Right forelimb (tissue), 1 donor: ENCODE measurements at places on chromosomes 13 and 19.

DNA sequence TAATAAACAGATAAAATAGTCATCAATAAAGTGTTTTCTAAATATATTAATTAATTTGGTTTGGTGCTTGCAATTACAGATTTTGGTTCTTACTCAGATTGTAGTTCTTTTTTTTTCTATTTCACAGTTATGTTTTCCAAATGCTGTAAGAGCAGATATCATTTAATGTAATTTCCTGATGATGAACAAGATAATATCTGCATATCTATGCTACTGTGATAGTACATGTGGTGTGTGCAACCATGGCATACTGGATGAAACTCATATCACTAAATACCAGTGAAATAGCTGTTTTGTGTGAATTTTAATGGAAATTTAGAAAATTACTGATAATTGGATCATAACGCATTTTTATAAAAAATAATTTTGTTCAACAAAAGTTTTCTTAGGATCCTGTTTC lies 88.8 kb upstream of the MAB21L1 start:
- no peak for DNase-seq

DNA sequence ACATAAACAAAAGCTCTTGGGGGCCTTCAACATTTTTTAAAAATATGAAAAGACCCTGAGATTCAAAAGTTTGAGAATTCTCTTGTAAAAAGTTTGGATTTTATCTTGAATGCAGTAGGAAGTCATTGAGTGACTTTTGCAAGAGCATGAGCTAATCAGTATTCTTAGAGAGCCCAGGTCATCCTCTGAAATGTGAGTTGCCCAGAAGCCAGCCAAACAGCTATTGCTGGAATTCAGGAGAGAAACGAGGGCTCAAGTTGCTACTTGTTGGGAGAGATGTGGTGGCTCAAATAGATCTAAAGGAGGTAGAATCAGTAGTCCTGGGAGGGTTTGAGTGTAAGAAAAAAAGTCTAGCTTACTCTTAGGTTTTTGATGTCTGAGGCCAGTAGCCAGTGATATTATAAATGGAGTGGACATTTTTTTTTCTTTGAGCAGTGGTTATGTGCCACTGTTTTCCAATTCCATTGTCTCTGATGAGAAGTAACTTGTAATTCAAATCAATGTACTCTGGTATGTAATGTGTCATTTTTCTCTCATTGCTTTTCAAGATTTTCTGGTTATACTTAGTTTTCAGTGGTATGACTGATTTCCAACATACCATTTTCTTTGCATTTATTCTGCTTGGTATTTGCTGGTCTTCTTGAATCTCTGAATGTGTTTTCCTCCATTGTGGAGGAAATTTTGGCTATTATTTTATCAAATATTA lies 30.7 kb downstream of the LMO7 start:
- no peak for DNase-seq

GRCh38 chr13:20702915-20703779 lies at the start of gene IL17D:
Gene IL17D, plus strand, starts transcription at chr13:20703699. Its CDS starts 303 bp downstream, at chr13:20704002.
- DNase-seq = peak; percentile 81

DNA sequence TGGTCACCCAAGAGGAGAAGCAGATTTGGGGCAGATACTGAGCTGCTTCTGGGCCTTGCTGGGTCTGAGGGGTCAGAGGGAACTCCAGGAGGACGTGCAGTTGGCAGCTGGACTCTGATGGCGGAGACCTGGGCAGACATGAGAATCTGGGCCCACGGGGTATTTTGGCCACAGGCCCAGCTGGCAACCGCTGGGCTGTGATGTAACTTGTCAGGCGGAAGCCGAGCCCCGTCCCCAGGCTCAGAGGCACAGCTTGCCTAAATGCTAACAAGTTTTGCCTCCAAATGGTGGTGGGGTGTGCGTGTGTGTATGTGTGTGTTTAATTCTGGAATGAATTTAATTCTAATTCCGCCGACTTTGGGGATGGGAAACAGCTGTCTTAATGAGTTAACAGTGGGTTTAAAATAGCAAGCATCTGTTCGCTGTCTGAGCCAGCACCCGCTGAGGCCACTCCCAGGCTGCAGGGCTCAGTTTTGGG lies 11.6 kb downstream of the ZNRF4 start:
- DNase-seq = peak; percentile 60

DNA sequence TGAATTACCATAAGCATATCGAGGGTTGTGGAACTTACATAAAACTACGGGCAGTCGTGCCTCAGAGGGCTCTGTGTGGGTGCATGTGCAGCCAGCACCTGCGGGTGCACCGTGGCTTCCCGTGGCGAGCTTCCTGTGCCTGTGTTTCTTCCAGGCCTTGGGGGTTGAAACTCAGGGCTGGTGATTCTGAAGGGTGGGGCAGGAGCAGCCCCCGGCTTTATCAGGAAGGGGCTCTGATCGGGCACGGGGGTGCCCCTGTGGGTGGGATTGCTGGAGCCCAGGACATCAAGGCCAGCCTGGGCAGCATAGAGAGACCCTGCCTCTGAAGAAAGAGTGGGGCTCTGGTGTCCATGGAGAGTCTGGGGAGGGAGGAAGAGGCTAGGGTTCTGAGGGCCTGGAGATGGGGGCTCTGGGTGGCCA lies 11.1 kb downstream of the ATP4B start:
- no peak for DNase-seq

- no peak for DNase-seq
Observed at GRCh38 chr13:35856084-35856483, 275.1 kb downstream of the DCLK1 start.

GRCh38 chr13:108915095-108915633 lies 285.8 kb downstream of the MYO16 start:
- no peak for DNase-seq

DNA sequence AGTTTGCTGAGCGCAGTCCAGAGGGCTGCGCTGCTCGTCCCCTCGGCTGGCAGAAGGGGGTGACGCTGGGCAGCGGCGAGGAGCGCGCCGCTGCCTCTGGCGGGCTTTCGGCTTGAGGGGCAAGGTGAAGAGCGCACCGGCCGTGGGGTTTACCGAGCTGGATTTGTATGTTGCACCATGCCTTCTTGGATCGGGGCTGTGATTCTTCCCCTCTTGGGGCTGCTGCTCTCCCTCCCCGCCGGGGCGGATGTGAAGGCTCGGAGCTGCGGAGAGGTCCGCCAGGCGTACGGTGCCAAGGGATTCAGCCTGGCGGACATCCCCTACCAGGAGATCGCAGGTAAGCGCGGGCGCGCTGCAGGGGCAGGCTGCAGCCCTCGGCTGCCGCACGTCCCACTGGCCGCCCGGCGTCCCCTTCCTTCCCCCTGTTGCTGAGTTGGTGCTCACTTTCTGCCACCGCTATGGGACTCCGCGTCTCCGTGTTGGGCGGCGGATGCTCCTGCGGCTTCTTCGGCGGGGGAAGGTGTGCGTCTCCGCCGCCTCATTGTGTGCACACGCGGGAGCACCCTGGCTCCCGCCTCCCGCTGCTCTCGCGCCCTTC lies 772 bp downstream of the GPC6 start:
- peak; percentile 74 for DNase-seq

DNA sequence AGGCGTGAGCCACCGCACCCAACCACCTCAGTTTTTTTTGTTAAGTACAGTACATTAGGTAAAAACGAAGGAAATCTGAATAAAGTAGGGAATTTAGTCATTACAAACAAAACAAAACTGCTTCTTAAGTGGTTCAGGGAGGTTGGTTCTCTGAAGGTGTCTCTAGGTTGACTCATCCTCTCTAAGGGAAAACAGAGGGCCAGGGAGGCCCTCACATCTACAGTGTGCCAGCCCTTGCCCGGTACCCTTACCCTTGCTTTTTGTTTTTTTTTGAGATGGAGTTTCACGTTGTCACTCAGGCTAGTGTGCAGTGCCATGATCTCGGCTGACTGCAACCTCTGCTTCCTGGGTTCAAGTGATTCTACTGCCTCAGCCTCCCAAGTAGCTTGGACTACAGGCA lies 17.2 kb upstream of the JUND start:
- DNase-seq = no peak

- DNase-seq = no peak
Observed at GRCh38 chr13:29522044-29522685, 73.3 kb downstream of the SLC7A1 start.

GRCh38 chr19:21084343-21084742 lies 2.3 kb downstream of the ZNF714 start:
- no peak for DNase-seq

DNA sequence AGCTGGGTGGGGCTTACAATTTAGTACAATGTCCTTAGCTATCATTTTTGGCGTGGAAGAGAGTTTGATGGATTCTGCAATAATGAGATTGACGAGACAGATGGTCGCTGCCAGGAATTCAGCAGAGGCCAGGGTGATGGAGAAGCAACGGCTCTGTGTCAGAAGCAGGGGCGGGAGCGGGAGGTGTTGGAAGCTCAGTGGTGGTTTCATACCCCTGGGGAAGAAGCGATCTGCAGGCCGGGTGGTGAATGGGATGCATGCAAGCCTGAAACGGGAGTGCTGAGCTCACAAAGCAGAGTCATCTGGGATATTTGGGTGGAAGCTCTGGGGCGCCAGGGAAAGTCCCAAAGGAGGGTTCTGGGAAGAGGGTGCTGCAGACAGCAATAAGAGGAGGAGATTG lies 370.8 kb downstream of the ZNF536 start:
- no peak for DNase-seq

- DNase-seq = no peak
Observed at GRCh38 chr19:42121656-42122069, 10.6 kb downstream of the POU2F2 start.

GRCh38 chr13:53405616-53406015 lies 377.0 kb downstream of the OLFM4 start:
- DNase-seq = no peak

GRCh38 chr13:114212158-114212495 lies 22.6 kb upstream of the CDC16 start:
- no peak for DNase-seq

GRCh38 chr19:33718651-33719254 lies 77.9 kb upstream of the KCTD15 start:
- no peak for DNase-seq

DNA sequence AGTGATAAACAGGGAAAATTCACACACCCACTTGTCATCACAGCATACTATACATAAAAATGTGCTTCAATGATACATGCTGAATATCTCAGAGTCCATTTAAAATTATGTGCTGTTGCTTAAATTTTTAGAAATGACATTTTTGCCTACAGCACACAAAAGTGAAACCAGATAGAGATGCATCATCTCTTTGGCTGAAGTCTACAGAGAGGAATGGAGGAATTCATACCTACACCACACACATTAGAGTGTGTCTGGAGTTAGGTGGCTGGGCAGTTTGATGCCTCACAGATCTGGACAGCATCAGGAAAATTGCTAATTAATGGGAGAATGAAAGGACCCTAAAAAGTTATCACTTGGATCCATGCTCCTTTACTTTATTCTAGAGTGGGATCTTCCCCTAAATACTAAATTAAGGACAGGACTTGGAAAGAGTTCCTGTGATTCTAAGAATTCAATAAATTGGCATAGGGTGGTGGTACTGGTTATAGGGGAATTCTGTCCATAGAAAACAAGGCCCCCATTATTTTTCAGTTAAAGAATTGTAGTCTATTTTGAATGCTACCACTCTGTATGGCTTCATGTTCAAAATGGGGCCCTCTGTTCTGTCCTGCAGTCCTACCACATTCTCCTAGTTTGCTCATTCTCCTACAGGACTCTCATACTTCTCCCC lies 41.3 kb downstream of the RCBTB2 start:
- no peak for DNase-seq

DNA sequence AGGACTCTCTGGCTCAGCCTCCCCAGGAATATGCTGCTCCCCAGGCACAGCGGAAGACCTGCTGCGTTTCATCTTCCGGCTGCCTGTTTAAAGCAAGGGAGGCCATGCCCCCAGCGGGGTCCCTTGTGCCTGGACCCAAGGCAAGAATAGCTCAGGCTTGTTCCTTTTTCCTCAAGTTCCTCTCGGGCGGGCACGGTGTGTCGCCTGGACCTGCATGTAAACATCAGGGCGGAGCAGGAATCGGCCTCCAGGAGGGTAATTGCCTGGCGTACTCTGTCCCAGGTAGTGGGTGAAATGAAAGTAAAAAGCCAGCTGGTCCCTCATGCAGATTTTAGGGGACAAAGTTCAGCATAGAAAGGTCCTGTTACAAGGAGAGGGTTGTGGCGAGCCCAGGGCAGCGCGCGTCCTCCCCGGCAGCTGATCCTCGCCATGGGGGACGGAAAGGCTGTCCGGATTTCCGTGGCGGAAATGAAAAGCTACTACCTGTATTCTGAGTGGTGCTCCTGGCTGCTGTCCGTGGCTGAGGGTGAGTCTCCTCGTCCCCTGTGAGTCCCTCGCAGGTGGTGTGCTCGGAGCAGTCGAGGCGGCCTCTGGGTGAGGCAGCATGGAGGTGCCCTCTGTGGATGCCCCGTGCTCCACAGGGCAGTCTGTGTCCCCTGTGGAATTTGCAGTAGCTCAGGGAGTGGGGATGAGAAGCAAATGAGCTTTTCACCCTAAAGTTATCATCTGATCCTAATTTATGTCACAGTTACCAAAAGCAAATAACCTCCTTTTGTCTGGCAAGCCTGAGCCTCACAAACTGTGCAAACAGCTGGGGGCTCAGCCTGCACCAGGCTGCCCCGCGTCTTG lies 16.2 kb downstream of the MCF2L start:
- no peak for DNase-seq

DNA sequence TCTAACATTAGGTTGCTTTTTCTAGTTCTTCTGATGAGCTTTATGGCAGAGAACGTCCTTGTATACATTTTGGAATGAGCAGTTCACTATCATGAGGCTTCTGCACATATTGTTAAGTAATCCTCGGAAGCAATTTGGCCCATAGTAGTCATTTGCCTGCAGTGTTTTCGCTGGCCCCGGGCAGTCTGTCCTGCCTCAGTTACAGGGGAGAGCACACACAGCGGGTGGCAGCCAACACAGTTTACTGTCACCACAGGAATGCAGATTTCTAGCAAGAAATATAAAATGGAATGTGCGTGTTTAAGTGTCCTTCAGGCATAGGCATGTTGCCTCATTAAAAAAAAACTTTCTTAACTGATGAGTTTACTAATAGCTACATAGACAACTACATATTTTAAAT lies 71.5 kb upstream of the GJB6 start:
- DNase-seq = no peak

DNA sequence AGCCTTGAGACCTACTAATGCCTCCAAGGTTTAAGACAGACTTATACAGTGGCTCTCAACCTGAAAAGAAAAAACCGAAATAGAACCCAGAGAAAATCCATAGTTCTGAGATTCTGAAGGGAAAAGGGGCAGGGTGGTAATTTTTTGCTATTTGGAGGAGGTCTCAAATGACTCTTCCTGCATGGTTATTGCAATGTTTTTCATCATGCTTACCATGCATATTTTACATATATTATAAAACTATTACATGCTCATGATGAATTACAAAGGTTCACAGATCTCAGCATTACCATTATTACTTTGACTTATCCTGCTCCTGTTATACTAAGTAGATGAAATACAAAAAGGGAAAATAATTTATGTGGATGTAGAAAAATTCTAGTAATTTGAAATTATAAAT lies 47.6 kb downstream of the N4BP2L2 start:
- no peak for DNase-seq

DNA sequence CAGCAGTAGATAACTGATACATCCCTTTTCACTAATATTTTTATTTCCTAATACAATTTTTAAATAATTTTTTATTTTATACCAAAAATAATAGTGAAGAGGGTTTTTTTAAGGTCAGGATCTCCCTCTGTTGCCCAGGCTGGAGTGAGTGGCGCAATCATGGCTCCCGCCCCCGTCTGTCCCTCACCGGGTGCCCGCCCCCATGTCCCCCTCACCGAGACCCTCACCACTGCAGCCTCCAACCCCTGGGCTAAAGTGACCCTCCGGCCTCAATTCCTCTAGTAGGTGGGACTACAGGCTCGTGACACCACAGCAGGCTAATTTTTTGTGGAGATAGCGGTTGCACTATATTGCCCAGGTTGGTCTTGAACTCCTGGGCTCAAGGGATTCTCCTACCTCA lies 17.8 kb upstream of the ZNF846 start:
- no peak for DNase-seq
